ENCODE measurements at places on chromosomes 3 and 15. TPM values are rescaled to one million over a fixed set of nuclear protein-coding genes. Genes with fewer than 3 reads are reported as not detected.

The ADAM10 gene
- total RNA-seq, result 128 TPM

The USP19 gene
- total RNA-seq, result 42.1 TPM

The WDR93 gene
- total RNA-seq, result 1.5 TPM

The MYZAP gene
- not detected for total RNA-seq

The GOLGA8S gene
- total RNA-seq, result not detected

The RTP2 gene
- total RNA-seq, result not detected

DNA sequence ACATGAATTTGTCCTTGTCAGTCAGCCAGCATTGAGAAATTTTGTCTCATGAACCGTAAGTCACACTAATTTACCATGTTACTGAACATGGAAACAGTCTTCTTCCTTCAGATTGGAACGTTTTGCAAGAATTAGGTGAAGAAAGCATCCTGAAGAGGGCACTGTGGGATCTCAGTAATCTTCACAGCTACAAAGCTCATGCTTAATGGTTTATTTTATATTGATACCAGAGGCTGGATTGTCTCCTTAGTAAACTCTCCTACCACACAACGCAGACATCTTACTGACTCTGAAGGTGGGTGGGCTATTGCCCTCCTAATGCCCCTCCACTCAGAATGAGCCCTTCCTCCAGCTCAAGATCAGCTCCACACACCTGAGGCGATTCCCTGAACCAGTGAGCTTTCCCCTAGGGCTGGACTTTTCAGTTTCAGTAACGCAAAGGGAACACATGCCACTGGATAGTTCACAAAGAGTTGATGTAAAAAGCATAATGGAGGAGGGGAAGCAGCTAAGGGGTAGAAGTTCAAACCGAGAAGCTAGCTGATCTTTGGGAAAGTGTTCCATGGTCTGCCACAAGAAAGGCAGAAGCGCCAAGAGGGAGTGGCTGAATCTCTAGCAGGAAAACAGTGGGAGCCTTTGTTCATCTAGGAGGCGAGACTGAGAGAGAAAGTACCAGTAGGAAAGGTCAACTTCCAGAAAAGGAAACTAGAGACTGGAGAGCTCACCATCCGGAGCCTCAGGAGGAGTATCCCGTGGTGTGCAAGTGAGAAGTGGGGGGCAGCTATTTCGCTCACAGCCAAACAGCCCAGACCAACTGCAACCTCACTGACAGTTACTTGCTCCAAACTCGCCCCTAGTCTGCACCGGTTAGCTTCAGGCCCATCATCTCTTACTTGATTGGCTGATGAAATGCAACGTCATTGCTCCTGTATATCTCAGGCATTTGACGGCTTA is at the start of gene SLC9C1:
SLC9C1 (minus strand) TSS at position 849 of the 954 bp plus-strand sequence. CDS start 7,425 bp downstream, outside the sequence.
- peak; percentile 31 for DNase-seq

GRCh38 chr15:34783991-34784390 is 11.4 kb downstream of the ACTC1 start:
- DNase-seq, result no peak

DNA sequence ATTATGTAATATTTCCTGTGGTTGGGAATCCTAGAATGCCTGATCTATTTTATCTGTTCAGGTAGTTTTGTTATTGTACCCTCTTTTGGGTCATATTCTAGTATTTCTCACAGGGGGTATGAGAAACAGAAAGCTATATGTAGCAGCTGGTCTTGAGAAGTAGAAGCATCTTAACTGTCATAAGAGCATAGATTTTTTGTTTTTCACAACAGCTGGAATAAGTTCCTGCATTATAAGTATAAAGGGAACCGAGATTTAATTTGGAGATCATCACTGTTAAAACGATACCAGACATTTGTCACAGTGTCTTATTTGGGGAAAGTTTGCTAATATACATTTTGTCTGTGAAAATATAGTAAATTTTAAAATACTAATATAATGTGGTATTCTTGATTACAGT is 4.8 kb downstream of the RAP2B start:
- DNase-seq, result no peak

DNA sequence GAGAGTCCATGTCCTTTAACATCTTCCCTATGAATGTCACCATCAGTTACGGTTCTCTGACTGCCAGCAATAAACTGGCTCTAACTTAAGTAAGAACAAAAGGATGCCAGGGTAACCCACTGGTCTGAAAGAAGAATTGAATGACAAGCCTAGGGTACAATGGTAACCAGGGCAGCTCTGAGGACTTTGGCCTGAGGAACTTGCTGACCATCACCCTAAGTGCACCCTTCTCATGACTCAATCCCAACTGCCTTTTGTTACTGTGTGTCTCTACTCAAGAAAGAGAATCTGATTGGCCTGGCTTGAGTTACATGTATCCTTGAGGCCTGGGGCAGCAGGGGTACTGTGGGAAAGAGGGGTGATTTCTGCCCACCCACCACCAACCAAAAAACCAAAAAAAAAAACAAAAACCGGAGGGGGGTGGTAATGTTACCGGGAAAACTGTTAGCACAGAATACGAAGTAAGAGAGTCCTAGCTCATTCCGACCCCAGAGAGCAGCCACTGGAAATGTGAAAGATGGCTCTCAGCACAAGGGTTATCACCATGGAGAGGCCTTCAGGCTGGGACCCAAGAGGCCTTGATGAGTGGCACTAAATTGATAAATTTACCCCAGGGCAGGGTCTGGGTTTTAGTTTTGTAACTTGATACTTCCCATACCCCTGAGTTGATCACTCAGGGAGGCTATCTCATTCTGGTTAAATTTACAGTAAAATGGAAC is 9.3 kb upstream of the SLC28A1 start:
- DNase-seq, result no peak

- DNase-seq, result peak; percentile 46
Measured at GRCh38 chr3:184029443-184029842, 2.1 kb upstream of the HTR3D start.

DNA sequence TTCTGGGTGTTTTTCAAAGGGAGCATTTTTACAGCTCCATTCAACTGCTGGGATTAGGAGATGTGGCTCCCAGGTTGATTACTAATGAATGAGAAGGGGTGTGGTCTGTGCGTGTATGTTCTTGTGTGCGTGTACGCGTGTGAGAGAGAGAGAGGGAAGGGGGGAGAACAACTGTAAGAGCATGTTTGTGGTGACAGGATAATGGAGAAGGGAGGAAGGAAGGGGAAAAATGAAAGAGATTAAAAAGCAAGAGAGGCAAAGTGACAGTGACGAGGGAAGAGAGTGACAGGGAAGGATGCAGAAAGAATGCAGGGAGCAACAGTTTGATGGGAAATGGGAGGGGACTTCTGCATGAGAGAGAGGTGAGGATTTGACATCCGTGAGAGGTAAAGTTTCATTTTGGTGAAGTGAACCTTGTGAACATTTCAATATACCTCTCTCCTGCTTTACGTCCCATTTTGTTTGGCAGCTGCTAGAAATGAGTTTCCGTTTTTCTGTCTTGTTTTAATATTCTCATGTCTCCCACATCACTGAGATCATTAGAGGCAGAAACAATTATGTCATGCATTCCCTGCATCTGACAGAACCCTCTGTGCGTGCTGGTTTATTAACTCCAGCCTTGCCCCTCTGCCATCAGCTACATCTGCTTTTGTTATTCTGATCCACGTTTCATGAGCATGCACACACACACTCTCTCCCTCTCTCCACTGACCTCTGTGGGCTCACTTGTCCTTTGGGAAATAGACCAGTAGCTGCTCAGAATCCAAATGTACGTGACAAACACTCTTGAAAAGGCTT is 161.6 kb downstream of the GAP43 start:
- DNase-seq, result peak; percentile 40

DNA sequence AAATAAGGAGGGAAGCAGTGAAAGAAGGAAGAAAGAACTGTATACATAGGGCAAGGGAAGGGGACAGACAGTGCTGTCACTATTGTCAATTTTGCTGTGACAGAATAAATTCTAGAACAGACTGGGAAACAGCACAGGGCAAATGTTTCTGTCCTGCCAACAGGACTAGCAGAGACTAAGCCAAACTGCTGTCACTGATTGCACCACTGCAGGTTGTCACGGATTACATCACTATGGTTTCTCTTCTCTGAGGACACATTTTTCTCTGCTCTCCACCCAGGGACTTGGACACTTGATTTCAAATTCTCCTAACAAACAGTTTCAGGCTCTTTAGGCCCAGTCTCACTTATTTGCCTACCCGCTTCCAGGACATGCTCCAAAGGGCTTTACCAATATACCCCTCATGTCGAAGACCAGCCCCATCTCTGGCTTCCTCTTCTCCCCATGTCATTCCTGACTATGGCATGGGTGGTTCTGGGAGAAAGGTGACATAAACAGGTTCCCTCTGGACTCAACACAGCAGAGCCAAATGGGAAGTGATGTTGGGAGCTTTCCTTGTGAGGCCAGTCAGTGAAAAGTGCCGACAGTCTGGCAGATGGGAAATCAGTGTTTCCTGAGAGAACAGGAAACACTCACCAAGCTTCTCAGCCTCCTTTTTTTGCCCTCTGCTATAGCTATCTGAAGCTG is 70.2 kb upstream of the ST3GAL6 start:
- DNase-seq, result no peak
